ENCODE measurements at places on chromosomes 2 and 18.
A peak's percentile ranks its signal among the peaks of the same experiment; 100 is the strongest.

DNA sequence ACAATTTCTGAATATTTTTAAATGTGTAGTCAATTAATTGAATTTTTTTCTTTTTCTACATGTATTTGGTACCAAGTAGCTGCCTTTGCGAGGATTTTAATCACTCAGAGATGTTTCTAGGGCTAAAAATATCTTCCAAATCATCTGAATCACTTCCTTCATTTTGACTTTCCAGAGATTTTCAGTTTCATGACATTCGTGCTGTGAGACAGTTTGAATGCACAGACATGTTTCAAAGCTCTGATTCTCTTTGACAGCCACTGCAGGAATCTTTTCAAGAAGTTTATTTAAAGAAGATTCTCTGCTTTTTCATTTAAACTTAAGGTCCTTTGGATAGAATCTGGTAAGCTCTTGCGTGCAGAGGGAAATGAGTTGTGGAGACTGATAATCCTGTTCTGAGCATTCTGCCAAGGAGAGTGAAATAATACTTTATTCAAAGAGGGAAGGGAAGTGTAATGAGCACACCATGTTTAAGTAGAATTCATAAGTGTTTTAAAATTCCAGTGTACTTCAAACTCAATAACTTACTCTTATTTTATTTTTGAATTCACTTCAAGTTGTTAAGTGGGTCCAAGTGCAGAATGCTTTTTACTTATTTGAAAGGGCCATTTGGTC, 9.7 kb downstream of the CYBRD1 start:
- no peak for DNase-seq

GRCh38 chr2:239824866-239825704, 200.1 kb downstream of the NDUFA10 start:
- no peak for DNase-seq

- DNase-seq = no peak
Observed at GRCh38 chr2:225993430-225993829, 593.9 kb downstream of the NYAP2 start.

GRCh38 chr18:3224223-3224622, 4.5 kb upstream of the MYOM1 start:
- no peak for DNase-seq

- DNase-seq = no peak
Observed at GRCh38 chr2:144131042-144131441, 388.9 kb downstream of the ZEB2 start.

GRCh38 chr2:7237466-7237865, 320.3 kb downstream of the RNF144A start:
- no peak for DNase-seq

DNA sequence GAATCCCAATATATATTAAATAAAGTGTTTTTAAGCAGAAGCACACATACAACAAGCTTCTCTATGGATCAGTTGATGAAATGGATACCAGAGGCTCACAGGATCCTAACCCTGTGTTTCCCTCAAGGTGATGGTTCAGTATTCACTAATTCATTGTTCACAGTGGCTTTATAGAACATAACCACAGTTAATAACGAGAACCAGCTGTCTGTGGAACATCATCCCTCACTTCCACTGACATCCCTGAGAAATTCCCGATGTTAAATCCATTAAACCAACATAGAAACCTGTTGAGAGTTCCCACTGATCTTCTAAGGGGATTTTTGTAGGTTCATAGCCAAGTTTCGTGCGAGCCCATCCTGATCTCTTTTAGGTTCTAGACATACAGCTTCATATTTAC, 29.0 kb downstream of the CCDC195 start:
- no peak for DNase-seq

DNA sequence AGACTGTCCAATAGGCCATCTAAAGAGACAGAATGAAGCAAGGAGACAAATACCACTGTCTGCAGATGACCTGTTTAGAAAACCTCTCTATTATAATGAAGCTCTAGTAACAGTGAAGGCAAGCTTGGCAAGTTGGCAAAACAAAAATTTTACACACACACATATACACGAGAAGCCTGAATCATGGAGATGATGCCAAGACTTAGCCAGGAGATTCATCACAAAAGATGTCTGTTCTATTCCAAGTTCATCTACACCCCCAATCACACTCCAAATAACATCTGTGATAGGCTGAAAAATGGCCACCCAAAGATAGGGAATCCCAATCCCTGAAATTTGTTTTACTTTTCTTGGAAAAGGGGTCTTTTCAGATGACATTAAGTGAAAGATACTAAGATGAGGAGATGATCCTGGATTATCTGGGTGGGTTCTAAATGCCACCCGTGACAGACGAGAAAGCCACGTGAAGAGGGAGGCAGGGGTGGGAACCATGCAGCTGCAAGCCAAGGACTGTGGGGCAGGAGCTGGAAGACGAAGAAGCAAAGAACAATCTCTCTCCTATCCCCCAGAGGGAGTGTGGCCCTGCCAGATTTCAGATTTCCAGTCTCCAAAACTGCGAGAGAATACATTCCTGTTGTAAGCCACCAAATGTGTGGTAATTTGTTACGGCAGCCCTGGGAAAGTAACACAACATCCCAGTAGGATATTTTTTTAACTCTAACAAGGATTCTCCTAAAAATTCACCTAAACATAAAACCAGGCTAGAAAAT, 20.0 kb downstream of the HDLBP start:
- DNase-seq = no peak

- no peak for DNase-seq
Observed at GRCh38 chr2:97749581-97749980, 36.2 kb downstream of the ZAP70 start.

GRCh38 chr2:6011921-6012320, 319.7 kb downstream of the SOX11 start:
- DNase-seq = peak; percentile 81

DNA sequence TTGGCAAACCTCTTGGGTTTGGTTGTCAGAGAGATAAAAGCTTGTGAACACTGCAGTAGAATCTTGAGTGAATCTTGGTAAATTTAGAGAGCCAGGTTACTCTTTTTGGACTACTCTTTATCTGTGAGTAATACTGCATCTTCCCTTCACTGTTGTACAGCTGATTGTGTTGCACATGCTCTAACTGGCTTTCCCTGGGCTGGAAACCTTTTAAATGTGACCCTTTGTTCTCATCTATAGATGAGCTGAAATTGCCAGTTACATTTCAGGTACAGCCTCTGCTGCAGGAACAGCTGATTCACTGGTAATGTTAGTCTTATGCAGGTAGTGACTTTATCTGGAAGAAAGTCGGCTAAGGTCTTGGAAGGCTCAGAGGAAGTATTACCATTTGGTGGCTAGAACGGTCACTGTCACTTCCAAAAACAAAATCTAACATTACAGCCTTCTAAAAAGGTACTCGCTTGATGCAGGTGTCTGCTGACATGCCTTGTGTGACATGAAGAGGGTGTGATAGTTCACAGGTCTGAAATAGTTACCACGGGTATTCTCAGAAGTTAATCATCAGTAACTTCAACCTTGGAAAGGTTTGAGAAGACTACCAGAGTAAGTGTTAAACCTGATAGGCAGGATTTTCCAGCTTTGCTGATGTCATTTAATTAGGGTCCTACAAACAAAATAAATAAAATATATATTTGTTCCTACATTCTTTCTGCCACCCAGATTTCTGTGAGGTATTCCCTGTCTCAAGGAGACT, 851.1 kb downstream of the SLC4A3 start:
- no peak for DNase-seq

GRCh38 chr2:149472413-149472812, 115.2 kb downstream of the MMADHC start:
- no peak for DNase-seq

GRCh38 chr18:78073275-78073674, 823.6 kb downstream of the GALR1 start:
- no peak for DNase-seq

GRCh38 chr2:30758191-30758651, 49.0 kb downstream of the CAPN13 start:
- peak; percentile 70 for DNase-seq

- DNase-seq = no peak
Observed at GRCh38 chr2:12718711-12719399, 2.1 kb downstream of the TRIB2 start.

DNA sequence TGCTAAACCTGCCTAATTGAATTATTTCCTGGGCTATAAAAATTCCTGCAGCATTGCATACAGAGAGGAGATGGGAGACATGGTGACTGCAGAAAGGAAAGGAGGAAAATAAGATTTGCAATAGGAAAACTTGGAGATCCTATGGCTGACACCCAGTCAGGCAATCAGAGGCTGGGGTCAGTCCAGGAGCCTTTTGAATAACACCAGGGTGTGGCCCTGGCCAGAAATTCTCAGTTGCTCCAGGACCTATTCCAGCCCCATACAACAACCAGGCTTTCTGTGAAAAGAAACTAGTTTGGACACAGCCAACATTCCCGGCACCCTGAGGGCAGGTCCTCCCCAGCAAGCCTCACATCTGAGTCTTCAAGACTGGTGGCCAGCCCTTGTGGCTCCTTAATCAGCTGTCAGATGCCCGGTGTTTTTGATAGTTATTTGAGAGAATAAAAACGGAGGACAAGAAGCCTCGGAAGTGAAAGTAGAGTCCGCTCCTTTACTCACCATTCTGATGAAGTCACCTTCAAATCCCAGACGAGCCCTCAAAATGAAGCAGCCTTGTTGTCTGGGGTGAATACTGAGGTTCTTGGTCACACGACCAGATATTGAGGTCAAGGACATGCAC, 31.1 kb upstream of the GMCL1 start:
- DNase-seq = no peak

- no peak for DNase-seq
Observed at GRCh38 chr2:204909791-204910190, 364.5 kb downstream of the PARD3B start.

- no peak for DNase-seq
Observed at GRCh38 chr2:99653433-99653832, 163.6 kb upstream of the REV1 start.

GRCh38 chr2:160353166-160353565, 140.4 kb downstream of the RBMS1 start:
- DNase-seq = no peak

DNA sequence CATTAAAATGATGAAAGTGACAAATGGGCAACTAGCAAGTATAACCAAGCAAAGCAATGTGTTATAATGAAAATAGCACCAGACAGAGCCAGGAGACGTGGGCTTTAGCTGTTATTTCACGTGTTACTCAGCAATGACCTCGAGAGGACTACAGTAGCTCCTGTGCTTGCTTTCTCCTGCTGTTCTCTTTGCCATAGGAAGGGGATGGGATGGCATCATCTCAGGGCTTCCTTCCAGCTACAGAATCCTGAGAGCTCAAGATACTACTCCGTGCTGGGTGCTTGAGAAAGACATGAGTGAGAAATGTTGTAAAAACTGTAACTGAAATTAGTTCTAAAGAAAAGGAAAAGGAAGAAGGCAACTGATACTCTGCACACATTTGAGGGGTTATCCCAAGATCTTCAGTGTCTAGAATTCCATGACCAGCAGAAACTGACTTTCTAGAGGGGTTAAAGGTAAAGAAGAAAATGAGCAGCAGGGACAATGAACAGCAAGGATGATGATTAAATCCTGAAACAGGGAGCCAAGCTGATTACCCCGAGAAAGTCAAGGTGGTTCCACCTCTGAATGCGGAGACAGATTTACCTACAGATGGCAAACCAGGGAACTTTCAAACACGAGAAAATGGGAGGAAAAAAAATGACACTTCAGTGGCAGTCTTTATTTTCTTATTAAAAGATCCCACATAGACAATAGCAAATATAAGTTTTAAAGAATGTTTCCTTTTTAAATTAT, 33.4 kb downstream of the GAREM1 start:
- no peak for DNase-seq

DNA sequence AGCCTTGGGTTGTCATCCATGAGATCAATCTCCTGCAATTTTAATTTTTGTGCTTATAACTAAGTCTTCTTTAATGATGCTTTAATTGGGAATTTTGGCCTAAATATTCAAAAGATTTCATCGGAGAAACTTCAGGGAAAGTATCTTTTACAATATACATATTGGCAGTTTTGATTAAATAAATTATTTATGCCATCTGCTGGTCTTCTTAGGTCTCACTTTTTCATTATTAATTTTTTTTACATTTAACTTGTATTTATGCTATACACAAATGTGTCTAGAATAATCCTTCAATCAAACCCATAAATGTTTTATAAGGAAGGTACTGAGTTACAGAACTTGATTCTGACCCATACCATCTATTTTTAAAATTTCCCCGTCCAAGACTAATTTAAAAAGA, 95.1 kb upstream of the XPO1 start:
- no peak for DNase-seq

DNA sequence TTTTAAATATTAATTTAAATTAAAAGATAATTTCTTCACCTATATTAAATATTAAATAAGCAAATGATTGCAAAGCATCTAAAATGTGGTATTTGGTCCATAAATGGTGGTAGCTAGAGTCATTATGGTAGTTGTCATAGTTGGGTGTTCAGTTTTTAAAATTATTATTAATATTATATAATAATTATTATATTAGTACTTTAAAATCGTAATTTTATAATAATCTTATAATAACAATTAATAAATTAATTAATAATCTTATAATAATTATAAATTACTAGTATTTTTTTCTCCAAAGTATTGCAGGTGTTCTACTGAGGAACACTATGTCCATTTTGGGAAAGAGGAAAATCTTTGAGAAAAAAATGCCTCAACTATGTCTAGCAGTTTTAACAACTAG, 835.5 kb upstream of the GCFC2 start:
- no peak for DNase-seq

DNA sequence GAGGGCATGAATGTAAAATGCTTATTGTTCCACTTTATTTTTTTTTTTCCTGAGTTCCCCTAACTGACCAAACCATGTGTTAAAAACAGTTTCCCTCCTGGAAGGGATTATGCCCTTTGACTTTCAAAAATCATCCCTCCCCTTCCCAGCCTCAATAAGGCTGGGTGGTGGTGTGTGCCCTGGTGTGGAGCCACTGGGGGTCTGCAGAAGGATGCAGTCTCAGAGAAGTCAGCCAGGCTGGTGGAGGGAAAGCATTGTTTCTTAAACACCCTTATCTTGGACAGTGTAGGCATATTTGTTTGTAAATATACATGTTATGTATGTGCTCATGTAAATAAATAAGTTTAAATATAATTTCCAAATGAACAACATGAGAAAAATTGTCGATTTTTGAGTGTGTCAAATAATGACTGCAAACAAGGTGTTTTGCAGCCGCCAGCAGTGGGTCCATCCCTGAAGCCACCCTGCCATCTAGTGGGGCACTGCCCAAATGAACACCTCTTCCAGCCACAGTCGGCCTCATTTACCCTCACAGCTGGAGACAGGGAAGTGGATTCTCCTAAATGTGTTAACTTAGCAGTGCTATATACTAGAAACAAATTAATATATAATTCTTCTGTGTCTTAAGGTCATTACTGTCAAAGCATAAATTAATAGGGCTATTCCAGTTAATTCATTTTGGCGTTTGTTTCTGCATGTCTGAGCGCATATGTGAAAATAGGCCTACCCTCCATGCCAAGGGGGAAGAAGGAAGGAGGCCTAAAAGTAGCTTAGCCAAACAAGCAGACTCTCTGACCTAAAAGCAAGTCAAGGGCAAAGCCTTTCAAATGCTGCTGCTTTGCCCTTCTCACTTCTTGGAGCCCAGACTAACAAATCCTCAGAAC, 209.6 kb upstream of the PIK3C3 start:
- DNase-seq = no peak

- no peak for DNase-seq
Observed at GRCh38 chr2:214807653-214808052, 1.8 kb downstream of the BARD1 start.
